ENCODE measurements at places on chromosomes 16 and 17. TPM values are rescaled to one million over a fixed set of nuclear protein-coding genes. Genes with fewer than 3 reads are reported as not detected.

FOXL1 gene
- total RNA-seq = 8.1 TPM

YWHAE gene
- 342 TPM for total RNA-seq

SDK2 gene
- total RNA-seq = not detected

RPUSD1 gene
- total RNA-seq = 93.7 TPM

EIF4A3 gene
- 167 TPM for total RNA-seq

GRCh38 chr16:3149630-3150345, 15.0 kb downstream of the ZNF213 start:
- H3K27ac ChIP-seq = peak overlapping the region; percentile 71
- H3K27me3 ChIP-seq = no peaks in the 10 kb centered on the region
- peak; percentile 44 for DNase-seq
- peak overlapping the region; percentile 85 for H3K4me3 ChIP-seq
- no peaks in the 10 kb centered on the region for H3K36me3 ChIP-seq

DNA sequence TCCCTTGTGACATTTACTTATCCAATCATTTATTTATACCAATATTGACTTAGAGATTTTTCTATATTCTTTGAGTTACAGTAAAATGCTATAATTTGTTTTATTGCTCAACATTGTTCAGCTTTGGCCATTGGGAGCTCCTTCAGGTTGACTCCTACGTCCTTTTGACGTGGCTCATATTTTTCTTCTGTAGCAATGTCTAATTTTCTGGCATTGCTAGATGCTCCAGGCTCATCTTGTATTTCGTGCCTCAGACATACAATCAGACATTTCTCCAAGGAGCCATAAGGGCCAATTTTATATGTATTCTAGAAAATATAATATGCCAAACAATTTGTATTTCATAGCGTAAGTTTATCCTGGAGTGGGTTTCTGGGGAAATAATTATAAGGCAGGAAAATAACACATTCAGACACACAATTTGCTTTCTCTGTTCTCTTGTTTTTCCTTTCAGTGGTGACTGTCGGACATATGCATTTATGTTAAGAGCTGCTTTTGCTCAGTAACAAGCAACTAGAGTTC, 355.1 kb upstream of the MON1B start:
- peaks cover under 1% of the 10 kb centered on the region for H3K27me3 ChIP-seq
- H3K36me3 ChIP-seq = no peaks in the 10 kb centered on the region
- H3K27ac ChIP-seq = no peak overlapping the region
- H3K4me3 ChIP-seq = no peak overlapping the region
- DNase-seq = no peak

DNA sequence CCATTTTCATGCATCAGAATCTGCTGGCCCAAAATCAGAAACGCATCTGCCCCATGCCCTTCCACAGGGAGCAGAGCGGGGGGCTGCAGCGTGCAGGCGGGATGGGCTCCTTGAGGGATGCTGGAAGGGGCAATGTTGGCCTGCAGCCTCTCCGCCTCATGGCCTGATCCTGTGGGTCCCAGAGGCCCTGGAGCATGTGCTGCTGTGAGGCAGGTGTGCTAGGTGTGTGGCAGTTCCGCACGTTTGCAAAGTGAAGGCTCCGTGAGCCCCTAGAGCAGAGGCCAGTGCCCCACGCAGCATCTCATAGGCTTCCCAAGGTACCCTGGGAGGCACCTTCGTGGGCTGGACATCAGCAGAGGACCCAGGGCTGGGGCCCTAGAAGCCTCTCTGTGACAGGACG, 36.4 kb upstream of the CDH15 start:
- H3K4me1 ChIP-seq = no peaks in the 10 kb centered on the region
- H3K4me3 ChIP-seq = no peak overlapping the region
- DNase-seq = no peak

GRCh38 chr17:61555127-61555566, 35.9 kb downstream of the NACA2 start:
- H3K4me1 ChIP-seq = peaks cover 8% of the 10 kb centered on the region
- no peak for DNase-seq
- H3K4me3 ChIP-seq = no peak overlapping the region
- no peaks in the 10 kb centered on the region for H3K36me3 ChIP-seq
- H3K27me3 ChIP-seq = no peaks in the 10 kb centered on the region

DNA sequence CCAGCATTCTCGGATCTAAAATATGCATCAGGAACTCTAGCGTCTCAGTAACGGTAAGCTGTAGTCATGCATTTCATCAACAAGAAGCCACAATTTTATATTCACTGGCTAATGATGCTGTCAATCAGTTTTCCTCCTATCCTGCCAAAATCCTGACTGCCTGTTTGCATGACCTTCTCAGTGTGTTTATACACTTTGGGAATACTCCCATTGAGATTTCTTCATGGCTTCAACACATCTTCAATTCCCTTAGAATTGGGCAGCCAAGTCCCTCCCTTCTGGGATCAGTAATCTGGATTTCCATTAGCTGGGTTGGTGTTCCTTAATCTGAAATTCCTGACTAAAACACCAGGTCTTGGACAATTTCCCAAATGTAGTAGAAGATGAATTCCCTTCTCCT, 348.9 kb upstream of the DYNLRB2 start:
- no peaks in the 10 kb centered on the region for H3K27me3 ChIP-seq
- H3K36me3 ChIP-seq = no peaks in the 10 kb centered on the region
- H3K4me1 ChIP-seq = no peaks in the 10 kb centered on the region
- H3K27ac ChIP-seq = no peak overlapping the region

DNA sequence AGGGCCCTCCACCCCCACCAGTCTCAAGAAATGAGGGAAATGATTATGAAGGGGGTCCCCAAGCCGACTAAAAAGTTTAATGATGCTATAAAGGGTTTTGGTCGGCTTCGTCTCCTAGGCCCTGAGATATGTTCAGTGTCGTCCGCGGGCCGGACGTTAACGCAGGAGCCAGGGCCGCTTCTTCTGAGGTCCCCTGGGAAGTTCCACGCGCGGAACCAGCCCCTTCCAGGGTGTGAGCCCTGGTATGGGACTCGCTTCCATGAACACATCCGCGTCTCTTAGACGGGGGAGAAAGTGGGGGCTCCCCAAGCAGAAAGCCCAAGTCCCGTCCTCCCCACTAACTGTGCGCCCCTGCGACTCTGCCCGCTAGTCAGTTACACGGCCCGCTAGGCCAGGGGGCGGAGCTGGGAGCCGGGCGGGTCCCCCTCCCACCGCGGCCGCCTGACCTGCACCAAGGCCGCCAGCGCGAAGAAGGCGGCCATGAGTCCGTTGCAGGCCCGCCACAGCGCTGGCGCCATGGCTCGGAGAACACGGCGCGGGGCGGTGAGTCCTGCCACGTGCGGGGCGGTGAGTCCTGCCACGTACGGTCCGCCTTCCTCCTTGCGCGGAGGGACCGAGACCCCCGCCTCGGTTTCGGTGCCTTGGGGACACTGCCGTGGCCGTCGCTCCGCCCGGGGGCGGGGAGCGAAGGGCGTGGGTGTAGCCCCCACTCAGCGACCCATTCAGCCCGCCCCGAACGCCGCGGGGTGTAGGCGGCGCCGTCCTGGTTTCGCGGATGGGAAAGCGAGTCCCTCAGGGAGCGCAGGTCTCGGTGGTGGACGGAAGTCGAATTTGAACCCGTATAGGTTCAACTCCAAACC, at the start of gene TMEM220:
Gene TMEM220 (minus strand): TSS at position 690 of the 860 bp plus-strand sequence. CDS start 172 bp downstream, at position 518.
- H3K4me1 ChIP-seq = peaks cover 3% of the 10 kb centered on the region
- peak; percentile 60 for DNase-seq
- peak within 1 kb of the TSS; percentile 70 for H3K4me3 ChIP-seq
- H3K36me3 ChIP-seq = no peaks in the 10 kb centered on the region

GRCh38 chr16:69179328-69180010, 7.5 kb upstream of the SNTB2 start:
- no peak overlapping the region for H3K4me3 ChIP-seq
- H3K36me3 ChIP-seq = no peaks in the 10 kb centered on the region
- H3K27me3 ChIP-seq = no peaks in the 10 kb centered on the region
- H3K27ac ChIP-seq = peak overlapping the region; percentile 56

DNA sequence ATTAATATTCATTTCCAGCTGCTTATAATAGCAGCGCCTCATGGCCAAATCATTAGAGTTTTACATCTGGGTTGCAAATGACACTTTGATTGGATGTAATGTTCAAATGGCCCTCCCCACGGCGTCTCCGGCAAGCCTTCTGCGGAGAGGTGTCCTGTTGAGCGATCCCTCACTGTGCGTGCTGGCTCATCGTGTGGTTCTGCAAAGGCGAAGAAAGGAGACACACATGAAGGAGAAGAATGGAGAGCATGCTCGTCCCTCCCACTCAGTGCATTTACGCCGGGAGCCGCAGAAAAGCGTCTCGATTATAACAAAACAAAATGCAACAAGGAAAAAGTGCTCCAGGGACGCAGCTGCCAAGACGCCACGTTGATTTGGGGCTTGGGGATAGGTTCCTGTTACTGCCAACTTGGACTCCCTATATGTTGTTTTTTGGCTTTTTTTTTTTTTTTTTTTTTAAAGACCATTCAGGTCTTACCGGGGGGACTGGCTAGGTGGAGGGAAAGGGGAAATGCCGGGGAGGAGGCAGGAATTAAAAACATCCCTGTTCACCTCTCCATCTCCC, 117.6 kb downstream of the C16orf78 start:
- no peak for DNase-seq

Measured in PC-3 (cell line).